ENCODE measurements at places on chromosomes 13 and 19.

DNA sequence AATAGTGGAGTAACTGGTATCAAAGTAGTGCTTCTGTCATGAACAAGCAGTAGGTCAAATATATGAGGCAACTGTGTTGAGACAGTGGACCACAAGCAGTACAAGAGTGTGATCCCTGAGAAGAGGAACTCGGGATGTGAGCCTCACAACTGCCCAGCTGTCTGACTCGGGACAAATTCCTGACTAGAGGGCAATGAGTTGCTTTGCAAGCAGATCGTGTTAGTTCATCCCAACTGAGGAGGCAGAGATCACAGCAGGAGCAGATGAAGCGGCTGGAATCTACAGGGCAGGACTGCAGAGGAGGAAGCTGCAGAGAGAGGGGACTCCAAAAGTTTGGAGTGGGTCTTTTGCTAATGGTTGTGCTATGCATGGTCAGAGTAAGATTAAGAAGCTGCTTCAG lies 741.1 kb downstream of the DIAPH3 start:
- DNase-seq, result no peak

DNA sequence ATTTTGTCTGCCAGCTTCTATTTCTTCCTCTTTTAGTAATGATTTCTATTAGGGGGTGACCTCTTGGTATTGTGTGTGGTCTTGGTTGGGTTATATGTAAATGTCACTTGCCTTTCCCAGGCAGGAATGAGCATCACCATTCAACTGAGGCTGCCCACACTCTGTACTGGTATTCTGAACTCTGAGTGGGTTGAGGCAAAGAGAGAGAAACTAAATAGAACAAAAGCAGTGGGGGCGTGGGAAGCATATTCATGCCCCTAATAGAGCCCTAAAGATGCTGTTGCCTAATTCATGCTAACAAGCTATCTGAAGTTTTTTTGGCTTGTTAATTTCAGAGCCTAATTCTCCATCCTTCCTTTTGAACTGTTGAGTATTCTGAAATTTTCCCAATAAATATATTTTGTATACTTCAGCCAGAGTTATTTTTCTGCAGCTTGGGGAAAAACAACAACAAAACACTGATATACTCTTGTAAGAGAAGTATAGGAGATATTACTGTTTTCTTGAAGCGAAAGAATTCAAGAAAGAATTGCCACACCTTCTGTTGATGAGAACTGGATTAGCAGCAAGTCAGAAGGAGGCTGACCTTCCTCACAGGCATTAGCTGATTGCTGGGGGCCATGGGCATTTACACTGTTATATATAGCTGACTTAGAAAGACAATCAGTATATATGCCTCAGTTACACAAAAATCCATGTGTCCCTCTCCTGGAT lies 315.8 kb upstream of the KLF12 start:
- no peak for DNase-seq

DNA sequence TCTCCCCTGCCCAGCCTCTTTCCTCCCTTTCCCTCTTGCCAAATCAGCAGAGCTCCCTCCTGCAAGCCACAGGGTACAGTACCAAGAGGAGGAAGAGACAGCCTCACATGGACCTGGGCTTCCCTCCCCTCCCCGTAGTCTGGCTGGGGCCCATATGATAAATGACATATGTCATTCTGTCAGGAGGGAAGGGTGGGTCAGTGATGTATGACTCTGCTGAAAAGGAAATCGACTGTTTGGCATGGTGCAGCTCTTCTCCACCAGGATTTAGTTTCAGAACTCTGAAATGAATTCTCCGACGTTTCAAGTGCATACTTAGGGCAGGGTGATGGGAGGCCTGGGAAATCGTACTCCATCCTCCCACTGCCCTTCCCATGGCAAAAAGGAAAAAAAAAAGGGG lies 9.8 kb downstream of the TSHZ3 start:
- no peak for DNase-seq

GRCh38 chr13:76481738-76482137 lies 404.5 kb downstream of the KCTD12 start:
- DNase-seq, result no peak
